ENCODE measurements at places on chromosomes 3 and 15.
A peak's percentile ranks its signal among the peaks of the same experiment; 100 is the strongest.

DNA sequence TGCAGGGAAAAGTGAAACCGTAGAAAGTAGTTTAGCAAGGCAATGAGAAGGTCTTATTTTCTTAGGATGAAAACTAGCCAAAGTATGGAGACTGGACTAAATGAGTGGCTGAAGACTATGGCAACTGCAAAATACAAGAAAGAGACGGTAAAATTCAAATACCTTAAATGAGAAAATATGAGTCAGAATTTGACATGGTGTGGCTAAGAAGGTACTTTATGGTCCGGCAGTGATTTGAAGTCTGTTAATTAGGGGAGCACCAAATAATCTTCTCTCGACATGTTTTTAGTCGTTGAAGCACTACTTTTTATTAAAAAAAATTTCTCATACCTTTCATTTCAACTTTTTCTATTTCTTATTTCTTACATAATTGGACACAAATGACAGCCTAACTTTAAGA lies 12.8 kb upstream of the CMC1 start:
- DNase-seq, result no peak

- peak; percentile 70 for DNase-seq
Observed at GRCh38 chr3:127002195-127003174, 19.6 kb downstream of the PLXNA1 start.

DNA sequence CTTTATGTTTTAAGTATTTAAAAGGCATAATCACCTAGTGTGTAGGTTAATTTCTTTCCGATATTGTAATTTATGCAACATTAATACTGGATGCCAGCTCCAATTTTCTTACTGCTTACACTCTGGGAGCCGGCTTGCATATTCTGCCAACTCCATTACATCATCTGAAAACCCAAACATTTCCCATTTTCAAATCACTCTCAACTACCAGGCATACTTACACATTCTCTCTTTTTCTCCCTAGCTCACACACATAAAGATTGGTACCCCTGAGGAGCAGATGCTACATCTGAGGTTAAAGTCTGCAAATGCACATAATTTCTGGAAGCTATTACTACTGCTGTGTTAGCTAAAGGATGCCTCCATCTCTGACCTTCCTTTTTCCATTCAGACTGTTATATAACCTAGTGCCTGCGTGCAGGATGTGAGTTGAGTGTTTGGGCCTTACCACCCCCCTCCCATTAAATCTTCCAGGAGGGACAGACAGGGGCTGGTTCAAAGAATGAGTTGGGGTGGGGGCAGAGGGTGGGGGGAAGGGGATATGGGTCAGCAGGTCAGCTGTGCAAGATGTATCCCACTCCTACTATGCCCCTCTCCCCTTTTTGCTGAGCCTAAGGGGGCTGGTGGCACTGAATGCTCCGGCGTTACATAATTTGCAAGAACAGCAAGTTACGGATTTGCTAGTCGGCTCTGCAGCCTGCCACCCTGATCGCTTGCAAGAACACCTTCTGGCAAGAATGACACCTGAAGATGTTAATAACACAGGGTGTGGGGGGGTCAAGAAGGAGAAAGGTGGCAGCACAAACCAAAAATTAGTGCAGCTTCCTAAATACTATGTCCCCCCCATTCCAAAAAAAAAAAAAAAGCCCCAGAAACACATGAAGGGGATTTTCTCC lies 2.5 kb downstream of the RORA start:
- DNase-seq, result no peak

- no peak for DNase-seq
Observed at GRCh38 chr15:41581110-41581509, 22.1 kb downstream of the TYRO3 start.

DNA sequence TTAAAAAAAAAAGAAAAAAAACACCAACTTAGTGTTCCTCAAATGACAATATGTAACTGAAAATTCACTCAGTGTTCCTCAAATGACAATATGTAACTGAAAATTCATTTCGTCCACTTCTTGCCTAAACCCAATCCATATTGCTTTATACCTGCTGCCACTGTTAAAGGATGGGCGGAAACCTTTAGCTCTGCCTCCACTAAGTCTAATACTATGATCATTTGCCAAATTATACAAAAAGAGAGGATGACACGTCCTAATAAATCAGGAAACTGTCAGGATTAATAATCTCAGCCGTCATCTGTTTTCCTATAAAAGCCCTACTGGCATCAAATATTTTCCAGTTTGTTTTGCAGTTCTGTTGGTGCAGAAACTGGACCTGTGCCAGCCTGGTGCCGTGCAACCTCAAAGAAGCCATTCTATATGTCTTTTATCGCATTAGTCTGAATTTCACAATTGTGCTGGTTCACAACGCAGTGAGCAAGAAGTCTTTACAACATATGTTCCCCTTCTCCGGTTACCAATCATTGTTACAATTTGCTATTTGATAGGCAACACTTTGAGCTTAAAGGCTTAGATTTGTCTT lies 160.4 kb upstream of the KCNH8 start:
- no peak for DNase-seq

GRCh38 chr15:41943543-41944312 lies 28.6 kb downstream of the EHD4 start:
- no peak for DNase-seq

- no peak for DNase-seq
Observed at GRCh38 chr15:29962407-29962806, 120.3 kb upstream of the GOLGA8J start.

GRCh38 chr3:126132751-126133511 lies 47.5 kb downstream of the ALDH1L1 start:
- no peak for DNase-seq

GRCh38 chr15:40146037-40146436 lies 14.8 kb upstream of the BUB1B start:
- DNase-seq, result no peak

DNA sequence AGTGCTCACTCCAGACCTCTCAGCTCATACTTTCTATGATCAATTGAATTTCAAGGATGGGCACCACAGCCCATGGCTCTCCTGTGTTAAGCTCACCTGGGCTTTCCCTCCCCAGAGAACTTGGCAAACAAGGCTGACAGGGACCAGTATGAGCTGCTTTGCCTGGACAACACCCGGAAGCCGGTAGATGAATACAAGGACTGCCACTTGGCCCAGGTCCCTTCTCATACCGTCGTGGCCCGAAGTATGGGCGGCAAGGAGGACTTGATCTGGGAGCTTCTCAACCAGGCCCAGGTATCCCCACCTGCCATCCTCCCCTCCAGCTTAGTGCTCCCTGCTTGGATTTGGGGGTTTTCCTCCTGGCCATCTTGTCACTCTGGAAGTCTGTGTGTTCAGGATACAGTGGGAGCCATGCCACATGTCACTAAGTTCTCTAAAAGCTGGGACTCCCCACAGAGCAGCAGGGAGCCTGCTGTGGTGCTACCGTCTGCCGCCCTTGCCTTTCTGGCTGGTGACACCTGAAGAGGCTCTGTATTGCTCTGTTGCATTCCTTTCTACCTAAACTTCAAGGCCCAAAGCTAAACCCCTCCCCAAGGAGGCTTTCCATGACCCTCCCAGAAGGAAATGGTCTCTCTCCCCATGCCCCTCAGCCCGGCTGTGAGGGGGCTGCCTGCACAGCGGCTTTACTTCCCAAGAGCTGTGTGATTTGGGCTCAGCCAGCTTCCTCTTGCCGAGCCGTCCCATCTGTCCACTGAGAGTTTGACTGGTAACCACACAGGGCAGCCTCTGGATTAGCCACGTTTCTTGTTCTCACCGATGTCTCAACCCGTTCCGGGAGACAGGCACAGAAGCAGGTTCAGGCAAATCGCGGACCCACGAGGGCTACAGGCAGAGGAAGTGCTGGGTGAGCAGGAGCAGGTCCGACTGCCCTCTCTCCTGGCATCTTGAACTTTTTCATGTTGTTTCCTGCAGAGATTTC lies 10.8 kb downstream of the TF start:
- no peak for DNase-seq

DNA sequence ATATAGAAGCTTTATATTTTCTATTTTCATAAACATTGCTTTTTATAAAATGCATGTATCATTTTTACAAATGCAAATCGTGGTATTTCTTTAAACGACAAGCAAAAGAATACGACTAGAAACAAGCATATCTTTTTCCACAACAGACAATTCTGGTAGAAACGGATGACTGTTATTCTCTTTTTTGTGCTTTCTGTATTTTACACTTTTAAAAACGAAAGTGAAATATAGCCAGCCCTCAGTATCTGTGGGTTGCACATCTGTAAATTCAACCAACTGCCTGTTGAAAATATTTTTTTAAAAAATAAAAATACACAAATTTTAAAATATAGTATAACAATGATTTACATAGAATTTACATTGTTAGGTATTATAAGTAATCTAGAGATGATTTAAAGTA lies 61.3 kb downstream of the PRTG start:
- no peak for DNase-seq

Data from AG09309 (cell line).